Naive B cell (primary cell): ENCODE measurements at places on chromosomes 2 and 18.

DNA sequence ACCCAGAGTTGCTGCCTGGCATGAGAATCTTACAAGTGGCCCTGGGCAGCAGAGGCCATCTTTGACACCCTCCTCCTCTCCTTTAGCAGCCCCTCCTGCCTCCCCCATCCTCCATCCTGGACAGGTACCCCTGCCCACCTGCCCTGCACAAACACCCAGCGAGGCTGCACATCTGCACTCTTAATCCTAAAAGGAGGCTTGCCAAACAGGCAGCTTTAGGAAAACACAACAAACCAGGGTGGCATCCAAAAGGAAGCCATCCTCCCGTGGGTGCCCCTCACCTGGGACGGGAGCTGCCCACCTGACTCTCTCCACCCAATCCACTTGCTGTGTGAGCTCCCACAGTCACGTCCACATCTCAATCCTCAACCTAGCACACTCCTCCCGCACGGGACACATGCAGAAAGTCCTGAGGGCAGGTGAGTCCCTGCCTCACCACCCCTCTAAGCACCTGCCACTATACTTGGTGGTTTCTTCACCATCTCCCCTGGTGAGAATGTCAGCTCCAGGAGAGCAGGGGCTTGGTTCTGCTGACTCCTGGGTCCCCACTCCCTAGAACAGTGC is 5.8 kb downstream of the BIN1 start:
- no peak for DNase-seq

DNA sequence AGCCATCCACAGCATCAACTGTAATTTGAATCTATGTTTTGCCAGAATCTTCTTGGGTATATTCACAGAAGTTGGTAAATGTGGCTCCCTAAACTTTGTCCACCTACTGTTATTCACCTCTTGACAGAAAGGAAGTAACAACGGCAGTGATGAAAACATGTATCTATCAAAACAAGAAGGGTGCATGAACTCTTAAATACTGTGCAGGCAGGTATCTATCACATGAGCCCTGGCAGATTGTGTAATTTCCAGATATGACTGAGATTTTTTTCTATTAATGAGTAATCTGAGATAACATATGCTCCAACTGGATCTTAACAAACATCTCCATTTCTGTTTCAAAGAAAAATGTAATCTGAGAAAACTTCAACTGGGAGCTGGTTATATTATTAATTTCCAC is 36.6 kb downstream of the SFT2D3 start:
- no peak for DNase-seq

DNA sequence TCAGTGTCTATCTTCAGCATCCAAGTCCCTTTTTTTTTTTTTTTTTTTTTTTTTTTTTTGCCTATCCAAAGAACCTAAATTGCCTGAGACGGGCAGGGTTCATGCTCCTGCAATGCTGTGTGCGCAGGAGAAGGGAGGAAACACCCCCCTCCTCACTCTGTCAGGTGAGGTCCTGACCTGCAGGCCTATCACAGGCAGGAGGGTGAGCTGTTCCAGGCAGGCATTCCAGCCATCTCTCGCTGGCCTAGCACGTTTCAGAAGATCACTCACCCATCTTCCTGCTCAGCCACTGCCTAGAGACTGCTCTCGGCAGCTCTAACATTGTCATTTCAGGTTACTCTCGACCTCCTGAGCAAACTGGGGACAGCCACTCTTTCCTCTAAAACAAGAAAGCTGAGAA is 48.4 kb upstream of the LAPTM4A start:
- DNase-seq: no peak

GRCh38 chr2:108924580-108925251 is 64.3 kb downstream of the EDAR start:
- DNase-seq: no peak

DNA sequence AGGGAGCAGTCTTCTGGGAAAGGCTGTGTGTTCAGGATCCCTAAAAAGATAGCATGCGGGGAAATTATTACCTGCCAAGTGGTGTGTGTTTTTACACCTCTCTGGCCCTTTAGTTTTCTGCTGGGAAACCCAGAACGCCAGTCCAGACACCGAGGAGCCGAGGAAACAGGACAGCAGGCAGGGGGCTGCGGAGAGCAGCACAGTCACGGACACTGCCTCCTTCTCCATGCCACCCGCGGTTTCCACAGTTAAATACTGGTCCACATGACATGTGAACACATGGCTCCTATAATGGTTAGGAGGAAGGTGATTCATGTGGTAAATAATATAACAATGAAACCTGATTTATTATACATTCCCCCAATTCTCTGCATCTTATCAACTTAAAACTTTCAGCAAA is 20.4 kb downstream of the CNOT11 start:
- no peak for DNase-seq

DNA sequence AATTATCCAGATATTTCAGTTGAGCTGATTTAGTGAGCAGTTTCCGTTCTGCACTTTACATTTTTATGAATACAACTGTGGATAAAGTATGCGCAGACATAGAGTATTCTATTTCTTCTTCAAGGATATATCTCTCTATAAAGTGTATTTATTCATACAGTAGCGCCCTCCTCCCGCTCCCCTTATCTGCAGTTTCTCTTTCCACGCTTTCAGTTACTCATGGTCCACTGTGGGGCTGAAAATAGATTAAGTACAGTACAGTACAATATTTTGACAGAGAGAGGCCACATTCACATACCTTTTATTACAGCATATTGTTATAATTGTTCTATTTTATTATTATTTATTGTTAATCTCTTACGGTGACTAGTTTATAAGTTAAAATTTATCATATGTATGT is 19.7 kb upstream of the FHL2 start:
- DNase-seq: no peak

DNA sequence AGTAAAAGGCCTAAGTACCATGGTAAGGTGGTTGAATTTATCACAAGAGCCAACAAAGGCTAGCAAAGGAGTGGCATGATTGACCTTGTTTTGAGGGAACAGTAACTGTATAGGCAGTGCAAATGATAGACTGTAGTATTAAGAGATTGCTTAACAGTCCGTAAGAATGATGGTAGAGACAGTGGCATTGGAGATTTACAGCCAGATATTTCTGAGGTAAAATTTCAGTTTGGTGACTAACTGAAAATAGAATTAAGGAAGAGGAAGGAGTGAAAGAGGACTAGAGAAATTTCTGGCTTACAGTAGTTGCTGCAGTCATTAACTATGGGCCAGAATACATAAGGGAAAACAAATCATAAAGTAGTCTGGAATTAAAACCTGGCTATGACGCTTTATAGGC is 4.4 kb upstream of the BAZ2B start:
- DNase-seq: no peak

DNA sequence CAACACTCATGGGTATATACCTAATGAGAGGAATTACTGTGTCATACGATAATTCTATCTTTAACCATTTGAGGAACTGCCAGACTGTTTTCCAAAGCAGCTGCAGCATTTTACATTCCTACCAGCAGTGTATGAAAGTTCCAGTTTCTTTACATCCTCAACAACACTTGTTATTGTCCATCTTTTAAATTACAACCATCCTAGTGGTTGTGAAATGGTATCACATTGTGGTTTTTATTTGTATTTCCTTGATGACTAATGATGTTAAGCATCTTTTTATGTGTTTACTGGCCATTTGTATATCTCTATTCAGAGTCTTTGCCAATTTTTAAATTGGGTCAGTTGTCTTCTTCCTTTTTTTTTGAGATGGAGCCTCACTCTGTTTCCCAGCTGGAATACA is 4.0 kb upstream of the CKAP2L start:
- DNase-seq: no peak

DNA sequence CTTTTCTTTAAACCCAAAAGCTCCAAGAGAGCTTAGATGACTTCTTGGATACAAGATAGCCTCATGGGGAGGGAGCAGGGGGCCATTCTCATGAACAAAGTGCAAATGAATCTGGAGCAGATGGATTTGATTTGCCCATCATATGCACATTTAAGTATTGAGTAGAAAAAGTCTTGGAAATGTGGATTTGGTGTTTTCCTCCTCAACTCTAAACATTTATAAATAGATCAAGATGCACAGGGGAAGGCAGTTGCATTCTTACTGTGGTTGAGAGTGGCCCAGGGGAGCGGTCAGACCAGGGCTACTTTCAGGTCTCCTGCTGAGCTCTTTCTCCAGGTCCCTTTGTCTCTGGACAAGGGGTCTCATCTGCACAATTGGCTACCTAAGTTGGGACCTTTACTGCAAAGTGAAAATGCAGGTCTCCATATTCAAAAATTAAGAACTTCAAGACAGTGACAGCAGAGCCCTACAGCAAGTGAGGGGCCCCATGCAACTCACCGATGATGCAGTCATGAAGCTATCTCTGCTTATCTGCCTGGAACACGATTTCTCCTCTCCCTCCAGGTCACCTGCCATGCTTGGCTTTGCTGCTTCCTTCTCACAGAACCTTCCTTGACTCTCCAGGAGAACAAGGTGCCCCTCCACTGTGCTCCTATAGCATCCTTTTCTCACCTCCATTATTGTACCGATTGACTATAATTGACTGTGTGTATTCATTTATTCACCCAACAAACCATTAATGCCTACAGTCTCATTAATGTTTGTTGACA is 145.4 kb downstream of the LPIN1 start:
- no peak for DNase-seq

DNA sequence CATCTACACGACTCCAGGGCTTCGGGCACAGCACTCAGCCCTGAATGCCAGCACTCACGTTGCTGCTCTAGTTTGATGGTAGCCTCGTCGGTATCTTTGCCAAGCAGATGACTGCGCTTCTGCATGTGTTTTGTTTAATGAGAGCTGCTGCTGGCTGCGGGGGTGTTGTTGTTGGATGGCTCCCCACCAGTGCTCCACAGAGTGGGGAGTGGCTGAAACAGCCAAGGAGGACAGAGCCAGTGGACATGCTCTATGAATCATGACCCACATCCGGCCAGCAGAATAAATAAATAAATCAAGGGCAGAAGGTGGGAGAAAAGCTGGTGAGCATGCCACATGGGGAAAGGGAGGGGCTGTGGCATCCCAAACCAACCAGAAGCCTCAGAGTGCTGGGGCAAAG is 131.2 kb upstream of the SOX11 start:
- DNase-seq: no peak

GRCh38 chr2:42860319-42861094 is 68.1 kb upstream of the HAAO start:
- DNase-seq: no peak

GRCh38 chr18:67199993-67200617 is 316.4 kb downstream of the DSEL start:
- DNase-seq: peak; percentile 12

GRCh38 chr2:180001726-180002125 is 5.4 kb downstream of the CWC22 start:
- DNase-seq: no peak

- DNase-seq: no peak
Observed at GRCh38 chr2:105809723-105810122, 65.0 kb downstream of the NCK2 start.

DNA sequence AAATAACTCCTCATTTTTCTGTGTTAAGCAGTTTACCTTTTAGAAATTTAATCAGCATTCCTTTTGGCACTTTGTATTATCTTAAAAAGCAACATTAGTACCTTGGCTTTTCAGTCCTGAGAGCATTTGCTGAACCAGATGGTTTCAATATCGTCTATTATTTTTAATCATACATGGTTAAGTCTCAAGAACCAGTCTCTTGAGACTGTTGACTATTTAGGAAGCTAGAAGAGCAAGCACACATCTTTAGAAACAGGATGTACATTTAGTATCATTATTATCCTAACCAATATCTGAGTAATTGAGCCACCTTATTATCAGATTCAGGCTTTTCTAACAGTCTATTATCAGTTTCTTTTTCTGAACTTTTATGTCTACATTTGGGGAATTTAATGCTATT is 28.2 kb upstream of the ZEB2 start:
- DNase-seq: no peak

- no peak for DNase-seq
Observed at GRCh38 chr18:12076424-12077140, 17.1 kb upstream of the ANKRD62 start.

DNA sequence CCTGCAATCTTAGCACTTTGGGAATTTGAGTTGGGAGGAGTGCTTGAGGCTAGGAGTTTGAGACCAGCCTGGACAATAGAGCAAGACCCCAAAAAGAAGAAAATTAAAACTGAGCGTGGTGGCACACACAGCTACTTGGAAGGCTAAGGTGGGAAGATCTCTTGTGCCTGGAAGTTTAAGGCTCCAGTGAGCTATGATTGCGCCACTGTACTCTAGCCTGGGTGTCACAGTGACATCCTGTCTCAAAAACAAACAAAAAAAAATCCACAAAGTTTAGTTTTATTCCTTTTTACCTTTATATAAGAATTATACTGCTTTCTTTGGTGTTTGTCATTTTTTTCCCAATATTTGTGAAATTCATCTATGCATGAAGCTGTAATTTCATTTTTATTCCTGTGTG is 20.3 kb downstream of the SLC39A10 start:
- DNase-seq: no peak

- DNase-seq: no peak
Observed at GRCh38 chr18:5507756-5508155, 36.0 kb downstream of the EPB41L3 start.

DNA sequence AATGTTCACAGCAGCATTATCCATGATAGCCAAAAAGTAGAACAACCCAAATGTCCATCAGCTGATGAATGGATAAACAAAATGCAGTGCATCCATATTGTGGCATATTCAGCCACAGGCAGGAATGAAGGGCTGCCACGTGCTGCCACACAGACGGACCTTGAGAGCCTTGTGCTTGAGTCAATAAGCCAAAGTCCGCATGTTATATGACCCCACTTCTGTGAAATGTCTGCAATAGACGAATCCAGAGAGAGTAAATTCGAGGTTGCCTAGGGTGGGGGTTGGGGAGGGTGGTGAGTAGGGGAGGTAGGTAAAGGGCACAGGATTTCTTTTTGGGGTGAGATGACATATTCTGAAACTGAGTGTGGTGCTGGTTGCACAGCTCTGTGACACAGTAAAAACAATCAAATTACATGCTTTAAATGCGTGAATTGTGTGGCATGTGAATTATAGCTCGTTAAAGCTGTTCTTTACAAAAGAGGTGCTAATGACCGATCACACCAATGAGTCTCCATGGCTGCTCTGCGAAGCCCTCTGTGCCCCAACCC is 38.9 kb upstream of the LDLRAD4 start:
- no peak for DNase-seq

GRCh38 chr2:182220335-182220734 is 206.5 kb downstream of the PDE1A start:
- DNase-seq: no peak

DNA sequence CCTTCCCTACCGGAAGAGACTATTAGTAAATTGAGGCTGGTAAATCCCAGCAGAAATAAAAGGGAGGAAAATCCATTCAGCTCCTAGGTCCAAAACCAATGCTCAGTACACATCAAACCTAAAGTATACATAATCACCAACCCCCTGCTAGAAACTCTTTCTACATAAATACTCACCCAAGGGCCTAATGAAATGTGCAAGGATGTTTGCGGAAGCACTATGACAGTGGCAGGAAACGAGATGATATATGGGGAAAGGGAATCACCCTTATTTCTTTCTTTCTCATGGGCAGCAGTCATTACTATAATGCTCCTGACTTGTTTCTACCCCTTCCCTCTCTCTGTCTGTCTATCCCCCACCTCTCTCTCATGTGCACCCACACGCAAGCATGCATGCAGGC is 1.3 kb upstream of the SCTR start:
- DNase-seq: no peak
